Fibroblast of lung (primary cell): ENCODE measurements at places on chromosomes 7 and 10. TPM values are rescaled to one million over a fixed set of nuclear protein-coding genes. Genes with fewer than 3 reads are reported as not detected.

The EIF5AL1 gene
- total RNA-seq: 0.26 and 0.33 TPM in 2 replicates

The CD36 gene
- total RNA-seq: 41.0 and 93.5 TPM in 2 replicates

The STMP1 gene
- total RNA-seq: 11.8 and 16.7 TPM in 2 replicates

The SLIT1 gene
- total RNA-seq: under 0.01 and 0.17 TPM in 2 replicates

The SPDYE1 gene
- total RNA-seq: under 0.01 TPM in 1 of 2 replicates, not detected in the other

DNA sequence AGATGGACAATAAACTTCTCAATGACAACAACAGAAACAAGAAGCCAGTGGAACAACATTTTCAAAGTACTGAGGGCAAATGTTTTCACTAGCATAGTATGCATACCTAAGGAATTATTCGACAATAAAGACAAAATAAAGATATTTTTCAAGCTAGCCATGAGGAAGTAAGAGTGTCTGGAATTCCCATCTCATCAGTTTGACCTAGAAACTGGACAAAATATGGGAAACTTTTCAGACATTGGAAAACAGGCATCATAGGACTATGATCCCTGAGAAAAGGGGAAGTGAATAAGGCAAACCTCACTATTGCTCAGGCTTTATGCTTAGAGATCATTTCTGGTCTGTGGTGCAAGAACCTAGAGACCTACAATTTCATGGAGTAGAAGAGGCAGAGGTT lies 86.3 kb downstream of the OAT start:
- DNase-seq: no peak

DNA sequence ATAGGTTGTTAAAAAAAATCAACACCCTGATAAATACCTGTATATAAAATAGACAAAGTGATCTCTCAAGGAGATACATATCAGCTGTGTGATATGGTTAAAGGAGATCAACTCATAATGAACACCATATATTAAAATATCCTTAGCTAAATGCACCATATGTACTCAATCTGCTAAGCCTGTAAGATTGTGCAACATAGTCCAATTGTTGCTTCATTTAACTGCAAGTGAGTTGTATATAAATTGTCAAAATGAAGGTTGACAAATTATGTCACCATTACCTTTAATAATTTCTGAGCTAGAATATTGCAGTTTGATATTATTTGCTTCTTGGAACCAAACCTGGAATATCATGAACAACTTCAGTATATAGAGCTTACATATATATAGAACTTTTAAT lies 283.7 kb downstream of the MALRD1 start:
- DNase-seq: no peak

DNA sequence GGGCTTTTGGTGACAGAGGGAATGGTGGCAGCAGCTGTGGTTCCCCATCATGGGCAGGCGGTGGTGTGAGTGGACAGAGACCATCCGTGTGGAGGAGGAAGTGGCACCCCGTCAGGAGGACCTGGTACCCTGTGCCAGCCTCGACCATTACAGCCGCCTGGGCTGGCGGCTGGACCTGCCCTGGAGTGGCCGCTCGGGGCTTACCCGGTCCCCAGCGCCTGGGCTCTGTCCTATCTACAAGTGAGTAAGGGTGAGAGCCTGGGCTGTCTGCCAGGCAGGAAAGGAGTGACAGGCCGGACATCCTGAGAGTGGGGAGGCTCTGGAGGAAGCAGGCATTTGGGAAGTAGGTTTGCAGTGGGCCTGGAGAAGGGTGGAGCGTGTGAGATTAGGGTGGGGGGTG lies 2.9 kb upstream of the ZNF467 start:
- no peak for DNase-seq

GRCh38 chr7:123798532-123799188 lies 46.3 kb upstream of the HYAL4 start:
- peak; percentile 3 for DNase-seq

DNA sequence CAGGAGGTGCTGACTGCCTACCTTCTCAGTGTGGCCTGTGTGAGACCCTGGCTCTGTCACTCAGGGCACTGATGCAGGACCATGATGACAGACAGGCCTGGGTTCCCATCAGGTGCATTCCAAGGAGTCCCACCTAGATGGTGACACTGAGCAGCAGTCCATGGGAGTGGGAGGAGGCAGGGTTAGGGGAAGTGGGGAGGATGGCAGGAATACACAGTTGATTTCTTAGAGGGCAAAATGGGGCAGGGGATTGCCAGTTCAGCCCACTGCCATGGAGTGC lies 155.0 kb downstream of the SH3PXD2A start:
- DNase-seq: no peak

GRCh38 chr10:79446758-79447084 lies 1.3 kb upstream of the ZCCHC24 start:
- peak; percentile 32 for DNase-seq

DNA sequence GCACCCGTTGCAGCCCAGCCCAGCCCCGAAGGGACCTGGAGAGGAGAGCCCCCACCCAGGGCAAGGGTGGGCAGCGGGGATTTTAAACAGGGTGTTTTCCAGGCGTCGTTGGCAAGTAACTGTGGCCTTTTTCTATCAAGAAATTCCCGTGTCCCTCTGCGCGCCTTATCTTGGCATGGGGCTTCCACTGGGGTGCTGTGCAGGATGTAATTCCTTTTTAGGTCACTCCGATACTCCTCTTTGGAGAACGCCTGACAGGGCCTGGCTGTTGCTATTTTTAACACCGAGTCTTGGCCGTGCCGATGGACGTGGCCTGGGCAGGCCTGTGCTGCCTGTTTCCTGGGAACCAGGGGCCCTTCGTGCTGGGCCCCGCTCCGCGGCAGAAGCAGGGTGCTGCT lies 93.8 kb downstream of the INPP5A start:
- DNase-seq: peak; percentile 30

DNA sequence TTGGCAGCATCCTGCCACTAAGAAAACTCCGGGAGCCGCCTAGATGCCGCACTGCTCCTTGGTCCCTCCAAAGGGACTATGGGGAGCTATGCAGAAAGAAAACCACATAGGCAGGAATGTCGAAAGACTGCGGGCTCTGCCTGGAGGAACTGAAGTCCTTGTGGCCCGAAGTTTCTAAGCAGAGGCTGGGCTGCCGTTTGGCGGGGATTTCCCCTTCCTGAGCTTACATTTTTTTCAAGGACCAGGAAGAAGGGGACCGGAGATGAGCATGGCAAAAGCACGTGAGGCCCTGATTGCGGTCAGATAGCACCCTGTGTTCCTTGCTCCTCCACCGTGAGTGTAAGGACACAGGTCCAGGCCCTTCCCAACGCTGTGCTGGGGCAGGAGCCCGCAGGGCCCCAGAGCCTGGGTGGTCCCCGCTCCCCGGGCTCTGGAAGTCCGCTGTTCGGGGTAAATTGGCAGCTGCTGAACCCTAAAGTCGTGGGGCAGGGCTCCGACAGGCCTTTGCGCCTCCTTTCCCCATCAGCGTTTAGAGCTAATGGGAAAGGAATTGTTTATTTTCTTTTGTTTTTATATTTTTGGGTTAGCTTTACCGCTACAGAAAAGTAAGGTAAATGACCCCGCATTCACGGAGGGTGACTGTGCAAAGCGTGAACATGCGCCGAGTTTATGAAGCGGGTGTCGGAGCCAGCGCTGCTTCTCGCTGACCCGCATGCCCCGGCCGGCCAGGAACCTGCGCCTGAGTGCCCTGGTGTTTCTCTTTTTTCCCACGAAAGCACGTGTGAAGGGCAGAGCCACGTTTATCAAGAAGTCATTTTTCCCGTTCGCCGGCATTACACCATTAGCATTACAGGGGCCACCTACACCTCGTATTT lies 356.5 kb upstream of the ZNF32 start:
- no peak for DNase-seq
